ENCODE measurements at places on chromosomes 16 and 17. TPM values are rescaled to one million over a fixed set of nuclear protein-coding genes. Genes with fewer than 3 reads are reported as not detected.

The HBA1 gene
- polyA plus RNA-seq, result 567 TPM

The WNK4 gene
- polyA plus RNA-seq, result 9.1 TPM

The PYCARD gene
- polyA plus RNA-seq, result 12.4 TPM

The OR2C1 gene
- 0.53 TPM for polyA plus RNA-seq

- no peak for DNase-seq
Observed at GRCh38 chr16:80836846-80837245, 32.4 kb upstream of the CDYL2 start.

GRCh38 chr17:44979426-44979995 lies 11.4 kb upstream of the C1QL1 start:
- DNase-seq, result peak; percentile 50

DNA sequence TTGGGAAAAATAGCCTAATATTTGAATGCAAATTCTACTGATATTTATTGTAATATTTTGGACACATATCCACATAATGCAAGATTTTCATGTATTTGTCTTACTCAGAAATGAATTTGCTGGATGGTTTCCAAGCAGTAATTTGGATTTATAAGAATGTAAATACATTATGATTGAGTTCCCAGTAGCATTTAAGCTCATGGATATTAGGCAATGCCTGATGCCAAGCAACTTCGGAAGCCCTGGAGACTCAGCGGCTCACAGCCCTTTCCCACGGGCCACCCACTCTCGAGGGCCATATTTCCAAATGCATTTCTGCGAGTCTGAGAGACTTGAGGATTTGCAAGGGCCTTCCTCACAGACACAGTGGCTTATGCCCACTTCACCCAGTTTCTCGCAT lies 62.1 kb upstream of the MYOCD start:
- DNase-seq, result no peak

DNA sequence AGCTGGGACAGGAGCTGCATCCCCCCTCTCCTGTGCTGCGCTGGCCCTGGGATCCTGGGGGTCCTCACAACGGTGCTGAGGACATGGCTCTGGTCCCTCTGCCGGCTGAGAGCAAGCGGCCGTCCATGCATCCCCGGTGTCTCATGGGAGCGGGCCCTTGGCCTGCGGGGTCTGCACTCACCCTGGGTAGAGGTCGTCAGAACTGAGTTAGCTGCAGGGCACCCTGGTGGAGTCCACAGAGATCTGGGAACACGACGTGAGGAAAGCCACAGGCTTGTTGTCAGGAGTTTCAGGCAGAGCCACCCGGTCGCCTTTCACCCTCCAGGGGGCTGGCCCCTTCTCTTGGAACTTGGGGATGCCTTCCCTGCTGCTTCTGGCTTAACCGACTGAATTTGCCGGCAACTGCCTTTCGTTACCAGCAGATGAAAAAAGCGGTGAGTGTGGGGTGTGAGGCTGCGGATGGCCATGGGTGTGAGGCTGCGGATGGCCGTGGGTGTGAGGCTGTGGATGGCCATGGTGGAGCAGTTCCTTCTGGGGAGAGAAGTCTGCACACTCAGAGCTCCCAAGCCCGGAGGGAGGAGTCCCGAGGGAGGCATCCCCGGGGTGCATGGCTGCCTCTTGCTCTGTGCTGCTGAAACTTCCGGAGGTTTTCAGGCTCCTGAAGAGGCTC lies 81.7 kb downstream of the LMF1 start:
- no peak for DNase-seq

DNA sequence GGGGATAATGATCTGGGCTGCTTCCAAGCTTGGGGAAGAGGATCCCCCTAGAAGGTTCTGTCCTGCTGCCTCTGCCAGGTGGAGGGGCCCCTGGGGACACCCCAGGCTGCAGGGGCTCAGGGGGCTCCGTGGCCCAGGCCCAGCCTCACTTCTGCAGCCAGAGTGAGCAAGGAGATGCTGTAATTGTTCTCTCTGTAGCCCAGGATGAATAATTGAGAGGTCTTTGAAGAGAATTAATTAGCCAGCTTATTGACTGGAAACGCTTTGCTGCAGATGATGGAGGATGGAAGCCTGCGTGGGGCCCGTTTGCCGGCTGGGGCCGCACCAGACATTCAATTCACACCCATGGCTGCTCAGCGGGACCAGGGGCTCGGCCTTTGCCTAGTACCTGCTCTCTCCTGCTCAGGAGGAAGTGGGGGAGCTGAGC lies 38.5 kb downstream of the TMEM235 start:
- no peak for DNase-seq

GRCh38 chr17:7408252-7408727 lies 645 bp downstream of the NLGN2 start:
- DNase-seq, result no peak

DNA sequence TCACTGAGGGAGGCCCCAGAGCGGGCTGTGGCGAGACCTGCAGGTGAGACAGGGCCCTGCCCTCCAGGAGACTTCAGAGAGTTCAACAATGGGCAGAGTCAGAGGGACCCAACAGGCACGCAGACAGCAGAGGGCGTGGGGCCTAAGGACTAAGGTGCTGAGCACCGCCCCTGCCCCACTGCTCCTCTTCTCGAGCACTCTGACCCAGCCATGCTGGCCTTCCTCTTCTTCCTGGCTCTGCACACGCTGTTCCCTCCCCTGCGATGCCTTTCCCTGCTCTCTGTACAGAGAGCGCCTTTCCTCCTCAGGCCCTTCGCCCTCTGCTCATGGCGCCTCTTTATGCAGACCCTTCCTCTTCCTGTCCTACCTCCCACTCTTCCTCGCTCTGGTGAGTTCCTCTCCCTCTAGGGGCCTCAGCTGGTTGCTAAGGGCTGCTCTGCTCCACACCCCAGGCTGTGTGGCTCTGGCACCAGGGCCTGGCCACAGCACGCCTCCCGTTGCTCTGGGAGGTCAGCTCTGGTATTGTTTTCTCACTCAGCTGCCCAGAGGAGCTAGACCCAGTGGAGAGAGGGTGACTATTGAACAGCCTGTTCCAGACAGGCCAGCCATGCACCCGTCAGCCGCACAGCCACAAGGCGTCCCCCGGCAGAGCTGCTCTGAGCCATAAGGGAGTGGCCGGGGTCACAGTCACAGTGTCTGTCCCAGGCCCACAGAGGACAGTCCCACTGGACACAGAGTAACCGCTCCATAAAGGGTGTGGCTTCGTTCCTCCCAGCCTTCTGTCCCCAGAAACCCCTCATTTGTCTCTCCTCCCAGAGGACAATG lies 13.6 kb upstream of the RASD1 start:
- DNase-seq, result no peak

GRCh38 chr17:73788111-73788510 lies 143.9 kb upstream of the SDK2 start:
- DNase-seq, result no peak

- no peak for DNase-seq
Observed at GRCh38 chr16:3511286-3512180, 10.7 kb downstream of the CLUAP1 start.

- no peak for DNase-seq
Observed at GRCh38 chr17:13973960-13974651, 95.2 kb upstream of the COX10 start.

DNA sequence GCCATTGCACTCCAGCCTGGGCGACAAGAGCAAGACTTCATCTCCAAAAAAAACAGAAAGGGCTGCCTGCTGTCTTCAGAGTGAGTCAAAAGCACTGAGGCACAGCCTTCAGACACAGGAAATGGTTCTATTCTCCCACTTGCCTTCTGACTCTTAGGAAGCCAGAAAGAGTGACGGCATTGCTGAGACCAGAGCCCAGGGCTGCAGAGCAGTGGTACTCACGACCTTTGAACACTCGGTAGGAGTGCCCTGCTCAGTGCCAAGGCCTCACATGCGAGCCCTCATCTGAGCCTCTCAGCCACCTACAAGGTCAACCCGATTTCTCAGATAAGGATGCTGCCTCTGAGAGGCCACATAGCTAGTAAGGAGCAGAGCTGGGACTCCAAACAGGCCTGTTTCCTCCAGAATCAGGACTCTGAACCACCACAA lies 3.5 kb upstream of the ITGAE start:
- no peak for DNase-seq

DNA sequence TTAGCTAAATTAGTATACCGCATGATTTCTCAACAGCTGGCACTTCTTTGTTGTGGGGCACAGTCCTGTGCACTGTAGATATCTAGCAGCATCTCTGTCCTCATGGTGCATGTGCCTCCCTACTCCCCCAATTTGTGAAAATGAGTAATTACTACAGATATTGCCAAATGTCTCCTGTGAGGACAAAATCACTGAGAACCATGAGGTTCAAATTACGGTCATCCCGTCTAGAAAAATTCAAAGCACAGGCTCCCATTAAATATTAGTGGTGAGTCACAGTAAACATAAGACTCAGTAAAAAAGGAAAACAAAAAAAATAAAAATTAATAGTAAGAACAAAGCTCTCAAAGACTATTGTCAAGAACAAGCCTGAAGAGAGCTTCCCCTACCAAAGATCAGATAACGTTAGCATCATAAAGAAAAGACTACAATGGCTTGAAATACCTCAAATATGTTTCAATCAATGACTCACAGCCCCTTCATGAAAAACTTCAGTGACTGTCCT lies 57.8 kb downstream of the STH start:
- DNase-seq, result no peak

DNA sequence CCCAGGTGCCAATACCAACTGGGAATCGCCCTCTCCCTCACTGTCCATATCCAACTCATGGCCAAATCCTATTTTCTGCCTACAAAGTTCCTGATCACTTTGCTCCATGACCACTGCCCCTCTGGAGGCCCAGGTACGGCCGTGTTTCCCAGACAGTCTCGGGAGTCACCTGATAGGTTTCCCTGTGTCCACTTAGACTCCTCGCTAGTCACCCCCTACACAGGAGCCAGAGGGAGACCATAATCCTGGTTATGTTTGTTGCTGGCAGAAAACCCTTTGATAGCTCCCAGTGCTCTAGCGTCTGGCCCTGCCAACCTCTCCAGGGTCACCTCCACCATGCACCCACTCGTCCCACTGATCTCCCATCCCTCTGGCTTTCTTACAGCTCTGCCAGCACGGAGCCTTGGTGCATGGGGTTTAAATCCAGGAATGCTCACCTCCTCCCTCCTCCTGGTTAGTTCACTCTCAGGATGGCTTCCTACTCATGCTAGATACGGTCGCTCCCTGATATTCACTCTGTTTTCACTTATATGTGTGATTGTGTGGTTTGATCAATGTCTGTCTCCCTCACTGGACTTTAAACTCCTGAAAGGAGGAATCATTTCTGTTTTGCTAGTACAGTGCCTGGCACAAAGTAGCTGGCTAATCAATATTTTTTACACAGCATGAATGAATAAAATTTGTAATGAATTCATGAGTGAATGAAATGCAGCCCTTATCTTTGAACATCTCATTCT lies 7.5 kb upstream of the CALB2 start:
- no peak for DNase-seq

DNA sequence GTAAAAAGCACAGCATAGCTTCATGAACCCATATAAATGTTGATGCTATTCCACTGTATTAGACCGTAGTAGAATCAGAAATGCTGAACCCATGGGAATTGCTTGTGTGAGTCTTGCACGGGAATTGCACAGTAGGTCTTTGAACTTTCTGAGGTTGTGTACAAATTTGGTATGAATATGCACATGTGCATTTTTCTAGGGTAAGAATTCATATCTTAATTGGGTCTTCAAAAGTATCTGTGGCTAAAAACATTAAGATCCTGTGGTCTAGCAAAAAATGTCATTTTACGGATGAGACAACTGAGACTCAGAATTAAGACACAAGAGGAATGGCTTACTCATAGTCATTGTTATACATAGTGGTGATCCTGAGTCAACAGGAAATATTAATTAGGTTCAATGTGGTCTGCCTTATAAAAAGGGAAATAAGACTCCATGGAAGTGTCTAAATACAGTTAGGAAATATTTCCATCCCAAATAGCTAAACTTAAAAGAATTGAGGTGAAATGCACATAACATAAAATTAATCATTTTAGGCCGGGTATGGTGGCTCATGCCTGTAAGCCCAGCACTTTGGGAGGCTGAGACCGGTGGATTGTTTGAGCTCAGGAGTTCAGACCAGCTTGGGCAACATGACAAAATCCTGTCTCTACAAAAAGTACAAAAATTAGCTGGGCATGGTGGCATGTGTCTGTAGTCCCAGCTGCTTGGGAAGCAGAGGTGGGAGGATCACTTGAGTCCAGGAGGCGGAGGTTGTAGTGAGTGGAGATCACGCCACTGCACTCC lies 22.8 kb downstream of the TAOK1 start:
- no peak for DNase-seq

DNA sequence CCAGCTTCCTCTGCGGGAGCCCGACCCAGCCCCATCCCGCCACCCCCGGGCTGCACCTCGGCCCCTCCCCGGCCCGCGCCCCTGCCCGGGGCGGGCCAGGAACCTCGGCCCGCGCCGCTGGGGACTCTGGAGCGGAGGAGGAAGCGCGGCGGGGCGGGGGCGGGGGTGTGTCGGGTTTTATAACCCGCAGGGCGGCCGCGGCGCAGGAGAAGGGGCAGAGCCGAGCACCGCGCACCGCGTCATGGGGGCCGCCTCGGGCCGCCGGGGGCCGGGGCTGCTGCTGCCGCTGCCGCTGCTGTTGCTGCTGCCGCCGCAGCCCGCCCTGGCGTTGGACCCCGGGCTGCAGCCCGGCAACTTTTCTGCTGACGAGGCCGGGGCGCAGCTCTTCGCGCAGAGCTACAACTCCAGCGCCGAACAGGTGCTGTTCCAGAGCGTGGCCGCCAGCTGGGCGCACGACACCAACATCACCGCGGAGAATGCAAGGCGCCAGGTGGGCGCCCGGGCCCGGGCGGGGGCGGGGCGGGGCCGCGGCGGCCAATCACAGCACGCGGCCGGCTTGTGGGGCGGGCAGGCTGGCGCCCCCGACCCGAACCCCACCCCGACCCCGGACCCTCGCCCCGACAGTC lies at the start of gene ACE:
Gene ACE (plus strand): TSS at position 208 of the 626 bp plus-strand sequence. CDS start 34 bp downstream, at position 242.
- no peak for DNase-seq

GRCh38 chr17:20008242-20009051 lies 712 bp upstream of the SPECC1 start:
- DNase-seq, result no peak

- DNase-seq, result peak; percentile 72
Observed at GRCh38 chr17:43935926-43936261, 6.4 kb downstream of the PPY start.

GRCh38 chr17:49887744-49888360 lies 40.0 kb upstream of the TAC4 start:
- DNase-seq, result no peak

GRCh38 chr16:56198006-56198754 lies 6.9 kb downstream of the GNAO1 start:
- DNase-seq, result no peak

GRCh38 chr16:56513972-56514371 lies 5.9 kb downstream of the BBS2 start:
- peak; percentile 19 for DNase-seq

GRCh38 chr17:80191192-80191591 lies 21.4 kb downstream of the CARD14 start:
- DNase-seq, result no peak

- DNase-seq, result no peak
Observed at GRCh38 chr17:21355586-21355985, 20.6 kb upstream of the KCNJ12 start.

Measured in renal pelvis (tissue), 12 donors.